ENCODE measurements at places on chromosomes 6 and 20.
A peak's percentile ranks its signal among the peaks of the same experiment; 100 is the strongest.

GRCh38 chr20:37873884-37874283, 29.0 kb upstream of the VSTM2L start:
- no peak for DNase-seq

GRCh38 chr20:63215101-63216040, 560 bp downstream of the YTHDF1 start:
- DNase-seq = peak; percentile 77

DNA sequence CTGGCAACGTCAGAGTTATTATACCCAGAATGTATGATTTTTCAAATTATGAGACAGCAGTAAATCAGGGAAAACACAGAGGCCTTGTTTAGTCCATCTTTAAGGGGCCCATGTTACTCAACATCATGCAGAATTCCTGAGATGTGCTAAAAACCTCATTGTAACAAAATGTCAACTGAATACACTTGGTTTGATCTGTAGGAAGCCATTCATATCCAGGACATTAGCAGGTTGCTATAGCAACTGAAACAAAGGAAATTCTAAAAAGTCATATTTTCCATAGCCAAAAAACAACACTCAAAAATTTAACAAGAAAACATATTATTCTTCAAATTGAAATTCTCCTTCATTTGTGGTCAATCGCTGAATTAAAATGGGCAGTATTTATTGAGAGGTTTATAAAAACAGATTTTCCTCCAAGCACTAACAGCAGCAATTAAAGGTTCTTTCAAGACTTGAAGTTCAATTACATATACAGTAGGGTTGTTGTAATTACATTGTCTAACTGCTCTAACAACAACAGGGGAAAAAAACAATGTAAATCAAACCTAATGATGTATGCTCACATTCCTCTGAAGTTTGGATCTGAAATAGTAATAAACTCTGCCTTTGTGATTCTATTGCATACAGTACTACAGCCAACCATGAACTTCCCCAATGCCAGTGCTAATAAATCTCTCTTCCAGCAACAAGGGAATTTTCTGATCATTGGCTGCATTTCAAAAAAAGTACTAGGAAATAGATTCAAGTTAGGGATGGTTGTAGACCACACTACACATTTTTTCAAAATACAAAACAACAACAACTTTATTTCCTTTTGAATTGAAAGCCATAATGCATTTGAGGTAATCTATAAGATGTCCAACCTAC, 34.9 kb downstream of the COL12A1 start:
- DNase-seq = no peak

DNA sequence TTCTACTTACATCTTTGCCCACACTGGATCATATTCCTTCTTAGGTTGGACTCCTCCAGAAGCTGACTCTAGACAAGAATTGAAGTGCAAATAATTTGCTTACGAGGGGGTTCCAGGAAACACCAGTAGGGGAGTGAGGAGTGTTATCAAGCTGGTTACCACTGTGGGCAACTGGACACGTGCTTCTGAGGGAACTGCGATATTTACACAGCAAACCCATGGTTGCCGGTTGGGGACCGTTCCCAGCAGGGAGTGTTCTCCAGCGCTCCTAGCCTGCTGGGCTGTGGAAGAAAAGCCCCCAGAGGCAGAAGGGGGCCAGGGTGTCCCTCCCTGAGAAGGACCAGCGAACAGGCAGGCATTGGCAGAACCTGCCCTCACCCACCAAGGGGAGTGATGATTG, 21.7 kb downstream of the MDFI start:
- no peak for DNase-seq

Measured in BE2C (cell line).